Right ventricle myocardium inferior (tissue), 1 donor: ENCODE measurements at places on chromosomes 5 and 9. TPM values are rescaled to one million over a fixed set of nuclear protein-coding genes. Genes with fewer than 3 reads are reported as not detected.

GRCh38 chr5:137665678-137666460, 70.0 kb downstream of the KLHL3 start:
- DNase-seq, result no peak

GRCh38 chr9:118992813-118993794, 376.1 kb downstream of the BRINP1 start:
- DNase-seq, result no peak

GRCh38 chr9:27572061-27572460, 1.2 kb downstream of the C9orf72 start:
- DNase-seq, result no peak

DNA sequence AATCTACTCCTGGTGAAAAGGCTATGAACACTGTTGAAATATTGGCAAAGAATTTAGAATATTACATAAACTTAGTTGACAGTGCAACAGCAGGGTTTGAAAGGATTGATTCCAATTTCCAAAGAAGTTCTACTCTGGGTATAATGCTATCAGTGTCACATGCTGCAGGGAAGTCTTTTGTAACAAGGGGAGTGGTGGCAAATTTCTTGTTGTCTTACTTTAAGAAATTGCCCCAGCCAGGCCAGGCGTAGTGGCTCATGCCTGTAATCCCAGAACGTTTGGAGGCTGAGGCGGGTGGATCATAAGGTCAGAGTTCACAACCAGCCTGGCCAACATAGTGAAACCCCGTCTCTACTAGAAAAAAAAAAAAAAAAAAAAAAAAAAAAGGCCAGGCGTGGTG, 86.3 kb upstream of the OTULINL start:
- no peak for DNase-seq

LECT2 gene
- total RNA-seq, result not detected

DNA sequence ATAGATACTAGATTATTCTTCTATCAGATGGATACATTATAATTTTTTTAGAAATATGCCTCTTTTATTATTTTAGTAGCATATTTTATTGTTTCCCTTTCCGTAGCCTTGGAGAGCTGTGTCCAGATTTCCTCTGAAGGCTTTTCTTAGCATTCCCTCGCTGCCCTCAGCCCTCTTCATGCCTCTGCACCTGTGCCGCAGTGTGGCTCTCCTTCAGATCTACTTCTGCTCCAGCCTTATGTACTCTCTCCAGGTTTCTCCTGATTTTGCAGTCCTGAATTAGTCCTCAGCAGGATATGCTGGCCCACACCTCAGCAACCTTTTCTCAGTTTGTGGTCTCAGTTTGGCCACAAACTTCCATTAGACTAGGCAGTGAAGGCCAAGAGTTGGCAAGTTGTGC, 1052.0 kb downstream of the TAF11L14 start:
- DNase-seq, result no peak

CER1 gene
- total RNA-seq, result not detected

DNA sequence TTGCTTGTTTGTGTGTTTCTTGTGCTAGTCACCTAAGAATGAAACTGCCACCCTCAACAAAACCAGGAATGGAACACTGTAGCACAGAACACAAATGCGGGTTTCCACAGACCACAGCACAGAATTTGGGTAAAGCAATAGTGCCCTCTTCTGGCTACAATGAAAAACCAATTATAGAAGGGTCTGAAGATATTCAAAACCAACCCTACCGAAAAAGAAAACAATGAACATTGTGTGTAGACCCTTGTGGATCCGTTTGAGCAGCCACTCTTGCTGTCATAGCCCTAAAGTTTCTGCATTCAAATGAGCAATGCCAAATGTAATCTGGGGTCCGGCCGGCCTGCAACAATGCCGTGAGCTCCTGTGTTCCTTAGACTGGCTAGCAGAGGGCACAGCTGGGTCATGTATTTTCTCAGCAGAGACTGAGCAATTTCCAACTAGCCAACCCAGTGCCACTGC, 8.3 kb upstream of the ENC1 start:
- no peak for DNase-seq

GAPT gene
- total RNA-seq, result 0.92 TPM

CYLC2 gene
- total RNA-seq, result not detected

CSF2 gene
- not detected for total RNA-seq

DNA sequence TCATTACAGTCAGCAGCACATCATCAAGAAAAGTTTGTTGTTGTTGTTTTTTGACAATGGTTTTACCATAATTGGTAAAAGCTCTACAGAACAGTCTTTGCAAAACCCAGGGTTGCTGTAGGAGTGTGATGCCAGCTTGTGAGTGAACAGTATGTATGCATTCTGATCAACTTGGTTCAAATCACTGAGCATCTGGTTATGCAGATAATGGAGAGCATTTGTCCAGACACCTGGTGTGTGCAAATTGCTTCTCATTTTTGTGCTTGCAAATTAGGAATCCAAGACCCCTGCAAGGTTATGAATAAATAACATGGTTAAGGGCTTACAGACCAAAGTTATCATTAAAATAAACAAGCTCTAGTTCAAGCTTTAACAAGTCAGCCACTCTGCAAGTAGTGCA, 448.7 kb upstream of the ACTBL2 start:
- no peak for DNase-seq

FAM81B gene
- total RNA-seq, result 6.4 TPM

GRCh38 chr5:32233696-32234447, 59.8 kb upstream of the GOLPH3 start:
- DNase-seq, result no peak

BTNL8 gene
- 0.41 TPM for total RNA-seq

PCDHGA11 gene
- 4.5 TPM for total RNA-seq

CAAP1 gene
- total RNA-seq, result 7.3 TPM

PDE4D gene
- 36.7 TPM for total RNA-seq

PRXL2C gene
- total RNA-seq, result 27.3 TPM

- no peak for DNase-seq
These were observed 232.6 kb upstream of the ADAMTS16 start for GRCh38 chr5:4907571-4907970.

PCDHB7 gene
- 0.87 TPM for total RNA-seq

DNA sequence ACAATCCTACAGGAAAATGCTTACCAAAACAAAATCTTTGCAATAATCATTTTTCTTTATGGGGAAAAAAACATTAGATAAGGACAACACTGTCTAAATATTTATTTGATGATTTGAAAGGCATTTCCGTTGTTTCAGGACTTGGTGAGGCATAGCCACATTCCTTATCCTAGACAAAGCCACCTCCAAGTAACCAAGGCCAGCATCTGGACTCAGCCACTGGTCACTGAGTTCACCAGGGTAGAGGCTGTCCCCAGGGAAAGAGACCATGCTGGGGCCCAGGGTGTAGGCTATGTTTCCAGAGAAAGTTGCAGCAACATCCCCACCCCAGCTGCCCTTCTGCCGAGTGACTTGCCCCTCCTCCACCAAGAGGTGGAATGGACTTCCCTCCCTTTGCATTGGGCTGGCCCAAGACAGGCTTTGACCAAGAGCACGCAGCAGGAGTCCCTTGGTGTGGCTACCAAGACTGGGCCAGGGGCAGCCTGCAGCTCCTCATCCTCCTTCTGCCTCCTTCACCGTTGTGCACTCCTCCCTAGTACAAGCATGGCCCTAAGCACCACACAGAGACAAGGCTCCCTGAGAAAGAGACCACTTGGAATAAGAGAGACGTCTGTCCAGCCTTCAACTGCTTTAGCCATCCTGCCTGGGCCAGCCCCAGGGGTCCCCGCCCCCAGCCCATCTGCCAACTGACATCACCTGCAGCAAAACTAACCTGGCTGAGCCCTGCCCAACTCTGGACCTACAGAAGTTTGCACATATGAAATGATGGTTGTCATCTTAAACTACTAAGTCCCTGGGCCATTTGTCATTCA, 68.1 kb upstream of the SPIN1 start:
- DNase-seq, result no peak

- DNase-seq, result no peak
These were observed at the start of gene LIX1 for GRCh38 chr5:97142521-97143254. Gene LIX1 (minus strand): TSS chr5:97142611. CDS start chr5:97142576, 35 bp downstream.

DNA sequence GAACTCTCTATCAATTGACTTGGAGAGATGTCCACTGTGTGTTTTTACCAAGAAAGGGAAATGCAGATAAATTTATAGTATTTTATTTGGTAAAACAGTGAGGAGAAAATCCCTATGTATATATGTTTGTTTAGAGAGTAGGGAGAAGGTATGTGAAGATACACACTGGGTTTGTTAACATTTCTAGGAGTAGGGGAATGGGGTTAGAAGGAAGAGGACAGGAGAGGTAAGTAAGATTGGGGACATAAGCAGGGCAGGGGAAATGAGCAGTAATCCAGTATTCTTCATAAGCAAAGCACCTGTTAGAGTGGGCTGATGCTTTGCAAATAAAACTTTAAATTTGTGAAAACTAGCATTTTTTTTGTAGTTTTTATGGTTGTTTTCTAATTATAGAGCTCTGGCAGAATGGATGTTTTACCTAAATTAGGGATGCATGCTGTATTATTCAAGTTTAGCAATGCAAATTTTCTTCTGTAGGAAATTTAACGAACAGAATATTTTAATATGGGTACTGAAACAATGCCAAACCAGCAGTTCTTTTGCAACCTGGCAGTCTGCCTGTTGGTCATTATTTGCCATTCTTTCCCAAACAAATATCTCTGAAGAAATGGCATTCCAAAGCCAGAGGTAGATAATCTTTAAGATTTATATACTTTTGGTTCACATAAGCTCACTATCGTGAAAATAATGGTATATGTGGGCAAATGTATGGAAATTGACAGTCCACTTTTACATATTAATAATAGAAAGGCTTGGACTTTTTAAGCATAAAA, 19.4 kb upstream of the DCP2 start:
- DNase-seq, result no peak

- peak; percentile 78 for DNase-seq
These were observed 10.4 kb downstream of the PTCH1 start for GRCh38 chr9:95506428-95506677.

GRCh38 chr5:126384985-126385384, 38.2 kb upstream of the GRAMD2B start:
- no peak for DNase-seq

DNA sequence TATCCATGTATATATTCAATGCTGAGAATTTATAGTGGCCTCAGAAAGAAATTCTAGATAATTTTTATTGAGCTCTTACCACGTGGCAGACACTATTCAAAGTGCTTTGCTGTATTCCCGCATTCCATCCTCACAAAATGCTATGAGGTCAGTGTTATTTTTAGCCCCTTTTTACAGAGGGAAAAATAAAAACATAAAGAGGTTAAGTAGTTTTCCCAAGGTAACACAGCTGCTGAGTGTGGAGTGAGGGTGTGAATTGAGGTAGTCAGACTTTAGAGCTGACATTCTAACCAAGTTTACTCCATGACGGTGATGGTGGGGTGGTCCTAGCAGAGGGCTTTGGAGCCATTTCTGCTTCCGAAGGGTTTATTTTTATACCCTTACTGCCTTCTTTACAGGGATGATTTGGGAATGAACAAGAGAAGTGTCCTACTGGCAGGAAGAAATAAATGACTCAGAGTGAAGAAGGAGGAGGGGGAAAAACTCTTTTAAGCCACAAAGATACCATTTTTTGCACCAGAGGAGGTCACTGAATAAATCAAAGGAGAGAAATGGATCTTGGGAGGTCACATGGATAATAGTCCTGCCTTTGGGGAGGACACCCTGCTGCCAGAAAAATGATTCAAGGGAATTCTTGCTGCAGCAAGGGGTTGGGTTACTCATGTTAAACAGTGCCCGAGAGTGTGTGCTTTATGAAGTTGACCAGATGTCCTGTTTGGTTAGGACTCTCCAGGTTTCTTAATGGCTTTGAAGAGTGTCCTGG, 76.1 kb downstream of the HMHB1 start:
- no peak for DNase-seq

DNA sequence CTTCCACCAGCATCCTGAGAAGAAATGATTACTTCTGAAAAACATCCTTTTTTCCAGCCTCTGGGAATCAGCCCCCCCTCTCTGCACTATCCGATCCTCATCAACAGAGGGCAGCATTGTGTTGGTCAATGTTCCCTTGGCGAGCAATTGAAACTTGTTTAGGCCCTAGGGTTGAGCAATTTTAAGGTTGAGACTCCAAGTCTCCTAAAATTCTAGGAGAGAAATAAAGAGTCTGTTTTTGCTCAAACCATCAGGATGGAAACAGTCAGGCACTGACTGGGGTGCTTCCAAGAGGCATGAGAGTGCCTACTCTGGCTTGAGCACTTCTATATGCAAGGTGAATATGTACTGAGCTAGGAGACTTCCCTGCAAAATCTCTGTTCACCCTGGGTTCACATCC, 12.4 kb upstream of the CYFIP2 start:
- DNase-seq, result no peak

OLFM1 gene
- total RNA-seq, result 17.9 TPM

NUDT12 gene
- 10.4 TPM for total RNA-seq

DNA sequence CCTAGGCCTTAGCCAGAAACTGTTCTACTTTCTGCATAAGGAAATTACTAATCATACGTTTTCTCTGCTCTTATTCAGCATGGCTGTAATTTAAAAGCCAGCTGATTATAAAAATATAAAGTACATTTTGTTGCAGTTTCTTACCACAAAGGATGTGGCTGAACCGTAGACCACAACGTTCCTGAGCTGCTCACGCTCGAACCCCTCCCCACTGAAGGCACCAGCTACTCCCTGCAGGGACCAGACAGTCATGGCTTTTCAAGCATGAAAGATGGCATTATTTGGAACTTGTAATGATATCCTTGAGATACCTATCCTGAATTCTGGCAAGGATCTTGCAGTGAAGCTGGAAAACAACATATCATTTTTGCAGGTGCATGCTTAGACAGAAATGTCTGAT, 91.8 kb upstream of the DMRT1 start:
- no peak for DNase-seq

DNA sequence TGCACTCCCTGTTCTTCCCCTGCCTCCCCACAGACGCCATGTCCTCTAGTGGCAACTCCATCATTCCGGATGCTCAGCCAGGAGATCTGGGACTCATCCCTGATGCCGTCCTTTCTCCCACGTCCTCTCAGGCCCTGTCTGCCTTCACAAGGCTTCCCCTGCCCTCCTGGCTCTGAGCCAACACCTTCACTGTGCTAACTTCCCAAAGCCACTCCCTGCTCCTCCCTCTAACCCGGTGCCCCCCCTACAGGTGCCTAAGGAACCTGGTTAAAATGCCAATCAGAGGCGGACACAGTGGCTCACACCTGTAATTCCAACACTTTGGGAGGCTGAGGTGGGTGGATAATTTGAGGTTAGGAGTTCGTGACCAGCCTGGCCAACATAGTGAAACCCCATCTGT, 67.6 kb downstream of the LMX1B start:
- peak; percentile 44 for DNase-seq

- no peak for DNase-seq
These were observed 136.7 kb downstream of the EDIL3 start for GRCh38 chr5:84248013-84248412.

VAV2 gene
- 7.6 TPM for total RNA-seq
